Heart left ventricle (tissue), 16 donors: ENCODE measurements at places on chromosomes 5 and 9. TPM values are rescaled to one million over a fixed set of nuclear protein-coding genes. Genes with fewer than 3 reads are reported as not detected.

The VAV2 gene
- 3.7 TPM for total RNA-seq

The SPARC gene
- total RNA-seq: 434 TPM

The PCDHA13 gene
- total RNA-seq: not detected

The CCDC171 gene
- total RNA-seq: 1.1 TPM

DNA sequence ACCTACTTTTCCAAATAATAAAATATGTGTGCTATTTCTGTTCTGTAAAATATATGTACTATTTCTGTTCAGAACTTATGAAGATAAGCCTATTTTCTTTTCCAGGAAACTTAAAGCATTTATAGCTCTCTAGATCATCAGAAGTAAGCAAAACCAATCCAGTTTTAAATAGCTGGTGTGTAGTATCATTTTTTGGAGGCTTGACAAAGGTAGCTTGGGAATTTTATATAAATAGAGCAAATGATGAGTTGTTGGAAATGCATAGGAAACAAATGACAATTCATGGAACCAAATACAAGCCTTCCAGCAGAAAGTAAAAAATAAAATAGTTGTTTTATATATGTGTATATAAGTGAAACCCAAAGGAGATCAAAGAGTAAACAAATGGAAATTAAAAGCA lies 1038.1 kb upstream of the ARRDC3 start:
- DNase-seq: no peak
- no peaks in the 10 kb centered on the region for H3K36me3 ChIP-seq
- no peak overlapping the region for H3K27ac ChIP-seq
- H3K27me3 ChIP-seq: no peaks in the 10 kb centered on the region
- no peaks in the 10 kb centered on the region for H3K4me1 ChIP-seq

GRCh38 chr5:167001246-167001645 lies 1290.2 kb upstream of the WWC1 start:
- no peak overlapping the region for H3K4me3 ChIP-seq
- no peak overlapping the region for H3K27ac ChIP-seq
- DNase-seq: no peak
- H3K27me3 ChIP-seq: no peaks in the 10 kb centered on the region

DNA sequence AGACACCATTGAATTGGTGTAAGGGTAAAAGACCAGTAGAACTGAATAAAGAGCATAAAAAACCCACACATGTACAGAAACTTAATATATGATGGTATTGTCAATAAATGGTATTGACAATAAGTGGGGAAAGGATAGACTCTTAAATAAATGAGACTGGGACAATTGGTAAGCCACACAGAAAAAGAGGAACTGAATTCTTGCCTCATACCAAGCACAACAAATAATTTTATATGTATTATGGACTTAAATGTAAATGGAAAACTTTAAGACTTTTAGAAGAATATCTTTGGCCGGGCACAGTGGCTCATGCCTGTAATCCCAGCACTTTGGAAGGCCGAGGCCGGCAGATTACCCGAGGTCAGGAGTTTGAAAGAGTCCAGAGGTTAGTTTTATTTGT lies 37.9 kb upstream of the PPP2CA start:
- H3K4me1 ChIP-seq: no peaks in the 10 kb centered on the region
- no peaks in the 10 kb centered on the region for H3K27me3 ChIP-seq
- no peak overlapping the region for H3K27ac ChIP-seq
- H3K36me3 ChIP-seq: no peaks in the 10 kb centered on the region

- no peak overlapping the region for H3K27ac ChIP-seq
- H3K4me3 ChIP-seq: no peak overlapping the region
- H3K27me3 ChIP-seq: no peaks in the 10 kb centered on the region
- H3K4me1 ChIP-seq: peaks cover 7% of the 10 kb centered on the region
These were observed 11.2 kb upstream of the NFIB start for GRCh38 chr9:14325147-14325546.

GRCh38 chr5:173018358-173018757 lies 34.8 kb downstream of the ATP6V0E1 start:
- no peaks in the 10 kb centered on the region for H3K27me3 ChIP-seq
- no peak for DNase-seq
- peaks cover 27% of the 10 kb centered on the region for H3K36me3 ChIP-seq
- H3K4me1 ChIP-seq: peaks cover 44% of the 10 kb centered on the region
- no peak overlapping the region for H3K27ac ChIP-seq
- H3K4me3 ChIP-seq: no peak overlapping the region

GRCh38 chr9:137214620-137215019 lies 7.4 kb downstream of the RNF208 start:
- H3K4me3 ChIP-seq: no peak overlapping the region
- peaks cover 26% of the 10 kb centered on the region for H3K4me1 ChIP-seq
- DNase-seq: no peak
- H3K27ac ChIP-seq: no peak overlapping the region

GRCh38 chr9:14935106-14935751 lies 25.0 kb upstream of the FREM1 start:
- H3K36me3 ChIP-seq: no peaks in the 10 kb centered on the region
- no peaks in the 10 kb centered on the region for H3K27me3 ChIP-seq
- peak overlapping the region; percentile 6 for H3K27ac ChIP-seq
- DNase-seq: no peak
- H3K4me3 ChIP-seq: no peak overlapping the region
- H3K4me1 ChIP-seq: no peaks in the 10 kb centered on the region

- peak overlapping the region; percentile 60 for H3K27ac ChIP-seq
These were observed 4.1 kb downstream of the NACC2 start for GRCh38 chr9:136090768-136091581.

GRCh38 chr9:134391319-134392231 lies 65.3 kb downstream of the RXRA start:
- H3K27me3 ChIP-seq: no peaks in the 10 kb centered on the region
- H3K4me3 ChIP-seq: no peak overlapping the region
- no peak for DNase-seq
- no peaks in the 10 kb centered on the region for H3K36me3 ChIP-seq
- no peak overlapping the region for H3K27ac ChIP-seq

- peak; percentile 46 for DNase-seq
- H3K4me1 ChIP-seq: peaks cover 43% of the 10 kb centered on the region
- H3K27ac ChIP-seq: peak overlapping the region; percentile 98
- H3K4me3 ChIP-seq: peak overlapping the region; percentile 77
These were observed 1.6 kb downstream of the B4GALT1 start for GRCh38 chr9:33165263-33166151.

GRCh38 chr9:124774129-124774978 lies 2.6 kb upstream of the OLFML2A start:
- H3K27me3 ChIP-seq: peaks cover 12% of the 10 kb centered on the region
- peaks cover 35% of the 10 kb centered on the region for H3K4me1 ChIP-seq
- H3K4me3 ChIP-seq: no peak overlapping the region

- no peaks in the 10 kb centered on the region for H3K27me3 ChIP-seq
- no peaks in the 10 kb centered on the region for H3K36me3 ChIP-seq
- H3K4me1 ChIP-seq: no peaks in the 10 kb centered on the region
- H3K4me3 ChIP-seq: no peak overlapping the region
These were observed 100.8 kb downstream of the CTNND2 start for GRCh38 chr5:11803436-11803835.

- H3K4me1 ChIP-seq: no peaks in the 10 kb centered on the region
- no peak overlapping the region for H3K4me3 ChIP-seq
- H3K27me3 ChIP-seq: no peaks in the 10 kb centered on the region
These were observed 187.2 kb upstream of the ANKRD55 start for GRCh38 chr5:56420323-56420722.
